Stimulated activated CD4-positive, alpha-beta T cell treated with anti-CD3 and anti-CD28 coated beads, Interleukin-1b, Interleukin-23, amount 100 ng/mL, for 1 hour (primary cell): ENCODE measurements at places on chromosomes 5 and 9.

GRCh38 chr5:56909294-56910209 is at the start of gene SETD9:
Gene SETD9, plus strand, starts transcription at chr5:56909596. Its CDS starts 50 bp downstream, at chr5:56909646.
- DNase-seq = peak; percentile 67

- DNase-seq = no peak
Measured at GRCh38 chr5:159978358-159978757, 30.6 kb upstream of the TTC1 start.

GRCh38 chr9:95788021-95788420 is 87.5 kb upstream of the ERCC6L2 start:
- DNase-seq = no peak

DNA sequence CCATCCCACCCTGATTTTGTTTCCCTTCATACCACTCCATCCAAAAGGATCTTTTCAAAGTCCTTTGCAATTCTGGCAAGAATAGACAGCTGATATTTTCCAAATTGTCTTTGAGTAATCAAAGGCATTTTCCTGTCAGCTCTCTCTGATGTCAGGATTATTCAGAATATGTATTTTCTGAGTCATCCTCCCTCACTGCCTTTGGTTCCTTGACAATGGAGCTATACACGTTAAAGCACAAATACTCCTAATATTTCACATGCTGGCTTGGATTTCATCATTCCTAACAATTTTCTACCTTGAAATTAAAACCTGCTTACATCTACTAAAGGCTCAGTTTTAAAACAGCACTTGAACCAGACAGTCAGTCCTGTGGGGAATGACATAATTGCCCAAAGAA is 379.4 kb downstream of the GADD45G start:
- DNase-seq = no peak

DNA sequence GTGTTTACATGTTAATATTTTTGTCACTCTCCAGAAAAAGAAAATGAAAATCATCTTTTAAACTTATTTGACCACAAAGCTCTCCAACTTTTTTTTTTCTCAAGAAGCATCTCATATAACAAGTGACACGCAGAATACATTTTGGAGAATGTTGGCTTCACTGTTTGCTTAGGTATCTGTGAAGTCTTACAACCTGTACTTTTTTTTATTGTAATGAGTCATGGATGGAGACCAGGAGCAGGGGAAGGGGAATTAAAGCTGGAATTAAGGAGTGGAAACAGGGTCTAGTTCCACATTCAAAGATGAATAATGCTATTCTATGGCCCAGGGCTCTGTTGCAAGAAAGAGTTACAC is 211.9 kb downstream of the MAN2A1 start:
- DNase-seq = no peak

GRCh38 chr5:149320791-149321330 is 24.4 kb upstream of the GRPEL2 start:
- DNase-seq = no peak

- DNase-seq = no peak
Measured at GRCh38 chr5:31407921-31408693, 123.8 kb downstream of the DROSHA start.

- no peak for DNase-seq
Measured at GRCh38 chr5:159386028-159386711, 55.9 kb upstream of the IL12B start.

- no peak for DNase-seq
Measured at GRCh38 chr9:88923653-88924288, 67.5 kb upstream of the S1PR3 start.

GRCh38 chr5:18465833-18466681 is 831.8 kb downstream of the TAF11L14 start:
- DNase-seq = no peak

GRCh38 chr9:115790520-115790919 is 363.1 kb upstream of the PAPPA start:
- DNase-seq = no peak

DNA sequence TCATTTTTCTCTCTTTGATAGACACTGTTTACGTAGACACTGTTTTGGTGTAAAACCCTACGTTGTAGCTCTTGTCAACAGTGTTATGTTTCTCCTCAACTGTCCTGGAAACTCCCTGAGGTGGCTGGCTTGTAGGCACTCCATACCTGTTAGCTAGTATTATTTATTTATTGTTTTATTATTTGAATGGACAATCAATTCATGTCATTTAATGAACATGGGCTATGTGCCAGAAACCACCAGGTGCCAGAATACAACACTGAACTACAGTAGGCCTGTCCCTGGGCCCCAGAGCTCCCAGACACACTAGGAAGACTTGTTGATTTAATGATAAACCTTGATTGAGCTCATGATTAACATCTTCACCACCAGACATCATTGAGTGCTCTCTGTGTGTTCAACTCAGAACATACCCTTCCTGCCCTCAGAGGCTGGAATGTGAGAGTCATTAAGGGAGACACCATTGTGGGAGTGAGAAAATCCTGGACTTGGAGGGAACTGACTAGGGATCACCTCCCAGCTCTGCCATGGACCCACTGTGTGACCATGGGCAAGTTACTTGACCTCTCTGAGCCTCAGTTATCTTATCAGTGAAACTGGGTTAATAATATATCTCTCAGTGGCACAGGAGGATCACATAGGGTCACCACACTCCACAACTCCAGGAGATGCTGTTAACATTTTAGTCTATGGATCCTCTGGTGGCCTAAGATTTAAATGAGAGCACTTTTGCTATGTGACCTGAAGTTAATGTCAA is 19.2 kb downstream of the IRF1 start:
- DNase-seq = no peak

DNA sequence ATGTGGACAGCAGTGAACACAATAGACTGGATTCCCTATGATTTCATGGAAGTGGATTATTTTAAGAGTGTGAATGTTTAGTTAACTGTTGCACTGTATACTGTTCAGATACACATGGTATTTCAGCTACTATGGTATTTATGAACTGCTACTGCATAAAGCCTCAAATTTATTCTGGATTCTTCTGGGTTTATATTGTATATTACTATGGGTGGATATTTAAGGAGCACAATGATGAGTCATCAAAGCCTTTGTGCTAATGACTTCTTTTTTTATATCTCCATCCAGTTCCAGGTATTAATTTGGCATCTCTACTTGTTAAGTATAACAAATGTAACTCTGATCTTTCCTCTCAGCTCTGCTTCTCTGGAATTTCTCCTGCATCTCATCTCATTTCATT is 6.8 kb downstream of the KDM4C start:
- no peak for DNase-seq

GRCh38 chr5:138833080-138833479 is 42.1 kb downstream of the LRRTM2 start:
- no peak for DNase-seq

DNA sequence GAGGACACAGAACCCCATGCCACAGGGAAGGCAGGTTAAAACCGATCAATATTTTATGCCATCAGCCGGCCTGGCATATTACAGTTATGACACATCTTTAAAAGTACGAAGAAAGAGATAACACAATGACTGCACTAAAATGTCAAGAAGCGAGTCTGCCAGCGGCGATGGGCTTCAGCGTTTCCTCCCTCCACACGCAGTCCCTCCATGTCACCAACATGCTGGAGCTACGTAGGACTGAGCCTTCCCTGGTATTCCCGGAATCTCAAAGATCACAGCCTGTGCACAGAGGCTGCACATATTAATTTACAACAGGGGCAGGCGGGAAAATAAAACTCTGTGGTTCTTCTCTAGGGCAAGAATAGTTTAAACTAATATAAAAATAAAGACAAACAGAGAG is 257.7 kb downstream of the IRX1 start:
- no peak for DNase-seq

DNA sequence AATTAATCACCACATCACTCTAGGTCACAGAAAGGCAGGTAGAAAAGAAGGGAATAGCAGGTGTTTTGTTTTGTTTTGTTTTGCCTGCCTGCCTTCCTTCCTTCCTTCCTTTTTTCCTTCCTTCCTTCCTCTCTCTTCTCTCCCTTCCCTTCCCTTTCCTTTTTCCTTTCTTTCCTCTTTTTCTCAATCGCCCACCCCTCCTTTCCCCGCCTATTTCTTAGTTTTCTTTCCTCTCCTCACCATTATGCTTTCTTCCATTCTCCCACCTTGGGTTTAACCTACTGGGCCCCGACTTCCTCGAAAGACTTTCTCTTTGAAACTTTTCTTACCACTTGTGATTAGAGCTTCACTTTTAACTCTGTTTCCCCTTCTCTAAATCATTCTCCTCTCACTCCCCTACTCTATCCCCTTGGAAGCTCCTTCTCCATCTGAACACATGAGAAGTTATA is 231.3 kb upstream of the CD180 start:
- DNase-seq = no peak

GRCh38 chr9:108562176-108562575 is 293.6 kb downstream of the ACTL7B start:
- DNase-seq = no peak

DNA sequence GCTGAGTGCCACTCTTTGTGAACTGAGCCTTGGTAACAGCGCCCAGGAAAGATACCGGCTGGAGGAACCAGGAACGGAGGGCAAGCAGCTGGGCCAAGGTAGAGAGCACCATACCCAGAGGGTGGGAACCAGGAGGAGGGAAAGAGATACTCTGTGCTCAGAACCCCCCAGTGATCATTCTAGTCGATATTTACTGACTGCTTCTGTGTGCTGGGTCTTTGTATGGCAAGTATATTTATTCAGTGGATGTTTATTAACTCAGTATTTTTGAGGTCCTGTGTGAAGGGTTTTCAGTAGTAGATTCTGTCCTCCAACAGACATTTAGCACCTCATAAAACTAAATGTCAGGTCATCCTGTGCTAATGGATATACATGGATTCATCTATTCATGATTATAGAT is 62.3 kb upstream of the RARS1 start:
- DNase-seq = no peak

DNA sequence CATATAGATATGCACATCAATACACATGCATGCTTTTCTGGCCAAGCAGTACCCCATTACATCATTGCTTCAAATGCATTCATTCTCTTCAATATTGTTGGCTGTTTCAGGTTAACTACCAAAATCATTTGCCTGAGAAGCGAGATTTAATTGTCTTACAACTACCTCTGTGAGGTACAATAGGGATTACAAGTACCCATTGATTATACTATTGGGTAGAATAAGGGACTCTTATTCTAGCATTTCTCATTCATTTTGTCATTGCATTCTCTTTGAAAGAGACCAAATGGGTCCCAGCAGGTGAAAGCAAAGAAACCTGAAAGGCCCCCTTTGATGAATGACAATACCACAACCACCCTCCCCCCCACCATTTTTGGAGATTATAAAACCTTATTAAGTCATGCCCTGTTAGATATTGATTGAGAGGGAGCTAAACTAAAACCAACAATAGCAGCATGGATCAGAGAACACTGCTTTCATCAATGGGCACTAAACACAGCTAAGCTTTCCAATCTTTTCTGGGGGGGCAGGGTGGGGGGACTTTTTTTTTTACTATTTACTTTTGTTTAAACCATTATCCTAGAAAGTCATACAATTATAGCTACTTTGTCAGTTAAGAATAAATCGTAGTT is 375.0 kb upstream of the CCNH start:
- no peak for DNase-seq

GRCh38 chr5:111432883-111433536 is 79.3 kb downstream of the STARD4 start:
- DNase-seq = no peak

DNA sequence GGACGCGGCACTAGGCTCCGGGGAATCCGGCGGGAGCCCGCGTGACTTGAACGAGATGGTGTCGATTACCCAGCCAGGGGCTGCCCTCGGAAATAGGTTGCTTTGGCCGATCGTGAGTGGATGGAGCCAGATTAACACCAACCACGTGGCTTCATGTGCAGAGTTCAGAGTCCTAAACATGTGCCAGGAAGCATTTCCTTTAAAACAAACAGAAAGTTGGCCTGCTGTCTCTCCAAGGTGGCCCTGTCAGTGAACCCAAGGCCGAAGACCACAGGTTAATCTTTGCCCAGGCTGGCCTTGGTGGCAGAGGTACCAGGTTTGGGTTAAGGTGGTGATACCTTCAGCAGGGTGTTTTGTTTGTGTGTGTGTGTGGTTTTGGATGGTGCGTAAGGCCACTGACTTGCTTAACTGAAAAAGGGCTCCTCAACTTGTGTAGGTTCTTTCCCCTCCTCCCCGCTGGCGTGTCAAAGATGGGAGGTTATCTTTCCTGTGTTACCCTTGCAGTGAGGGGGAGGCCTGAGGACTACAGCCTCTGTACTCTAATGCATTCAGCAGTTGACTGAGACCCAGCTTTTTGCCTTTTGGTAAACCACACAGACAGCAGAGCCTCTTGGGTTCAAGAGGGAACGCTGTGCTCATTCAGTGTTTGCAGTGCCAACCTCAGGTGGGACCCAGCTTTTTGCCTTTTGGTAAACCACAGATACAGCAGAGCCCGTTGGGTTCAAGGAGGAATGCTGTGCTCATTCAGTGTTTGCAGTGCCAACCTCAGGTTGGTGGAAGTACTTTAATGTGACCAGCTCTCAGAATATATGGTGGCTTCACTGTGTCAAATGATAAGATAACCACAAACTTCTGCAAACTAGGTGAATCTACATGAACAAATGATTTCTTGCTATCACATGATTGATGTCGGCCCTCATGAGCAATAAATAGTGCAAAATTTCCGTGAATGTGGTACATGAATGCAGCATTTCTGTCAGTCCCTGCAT is 1.4 kb downstream of the IQGAP2 start:
- DNase-seq = peak; percentile 34

DNA sequence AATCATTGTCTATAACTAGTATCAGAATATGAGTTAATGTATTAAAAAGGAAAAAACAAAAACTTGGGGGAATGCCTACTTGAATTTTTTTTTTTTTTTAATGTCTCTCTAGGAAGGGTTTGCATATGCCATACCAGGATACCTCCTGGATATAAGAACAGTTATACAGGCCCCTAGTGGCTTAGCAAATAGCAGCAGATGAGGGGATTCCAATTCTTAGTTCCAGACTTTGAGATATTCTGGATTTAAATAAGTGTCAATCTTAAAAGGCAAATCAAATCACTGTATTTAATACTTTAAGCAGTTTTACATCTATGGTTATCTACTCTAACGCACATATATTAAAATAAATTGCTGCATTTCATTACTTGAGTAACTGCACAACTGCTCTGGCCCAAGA is 1055.5 kb upstream of the DMAC1 start:
- no peak for DNase-seq

GRCh38 chr5:120923026-120923425 is 458.9 kb downstream of the PRR16 start:
- DNase-seq = no peak

- no peak for DNase-seq
Measured at GRCh38 chr5:3167473-3167872, 416.0 kb upstream of the IRX2 start.

- no peak for DNase-seq
Measured at GRCh38 chr5:96537386-96537785, 104.3 kb upstream of the PCSK1 start.

- DNase-seq = peak; percentile 39
Measured at GRCh38 chr9:32968101-32969011, 33.1 kb downstream of the APTX start.

GRCh38 chr5:120960510-120960909 is 496.4 kb downstream of the PRR16 start:
- no peak for DNase-seq
